ENCODE measurements at places on chromosomes 13 and 19.

DNA sequence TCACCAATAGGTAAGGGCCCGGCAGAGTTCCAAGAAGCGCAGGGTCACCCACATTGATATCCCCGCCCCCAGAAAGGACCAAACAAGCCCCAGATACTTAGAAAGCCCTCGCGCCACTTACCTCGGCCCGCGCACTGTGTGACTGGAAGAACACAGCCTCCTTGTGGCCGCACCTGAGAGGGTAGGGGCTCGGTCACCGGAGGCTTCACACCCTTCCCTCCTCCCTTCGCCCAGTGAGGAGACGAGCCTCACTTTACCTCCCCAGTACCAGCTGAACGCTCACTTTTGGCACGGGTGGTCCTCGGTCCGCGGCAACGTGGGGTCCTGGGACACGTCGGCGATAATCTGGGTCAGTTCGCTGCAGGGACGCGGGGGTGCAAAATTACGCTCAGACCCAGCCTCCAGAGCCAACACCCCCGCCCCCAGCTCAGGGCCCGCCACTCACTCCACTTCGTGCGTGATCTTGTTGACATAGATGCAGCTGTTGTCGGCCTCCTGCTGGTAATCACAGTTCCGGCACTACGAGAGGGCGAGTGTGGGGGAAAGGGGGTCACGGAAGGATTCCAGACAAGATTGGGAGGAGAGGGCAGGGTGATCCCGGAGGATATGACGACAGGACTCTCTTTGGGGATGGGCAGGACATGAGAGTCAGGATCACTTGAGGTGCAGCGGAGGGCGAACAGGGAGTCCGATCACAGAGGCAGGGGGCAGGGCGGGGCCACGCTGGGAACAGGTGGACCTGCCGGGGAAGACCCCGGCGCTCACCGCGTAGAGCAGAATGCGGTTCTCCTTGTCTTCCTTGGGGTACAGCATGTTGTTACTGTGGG is 568 bp downstream of the POLR2I start:
- no peak for DNase-seq

DNA sequence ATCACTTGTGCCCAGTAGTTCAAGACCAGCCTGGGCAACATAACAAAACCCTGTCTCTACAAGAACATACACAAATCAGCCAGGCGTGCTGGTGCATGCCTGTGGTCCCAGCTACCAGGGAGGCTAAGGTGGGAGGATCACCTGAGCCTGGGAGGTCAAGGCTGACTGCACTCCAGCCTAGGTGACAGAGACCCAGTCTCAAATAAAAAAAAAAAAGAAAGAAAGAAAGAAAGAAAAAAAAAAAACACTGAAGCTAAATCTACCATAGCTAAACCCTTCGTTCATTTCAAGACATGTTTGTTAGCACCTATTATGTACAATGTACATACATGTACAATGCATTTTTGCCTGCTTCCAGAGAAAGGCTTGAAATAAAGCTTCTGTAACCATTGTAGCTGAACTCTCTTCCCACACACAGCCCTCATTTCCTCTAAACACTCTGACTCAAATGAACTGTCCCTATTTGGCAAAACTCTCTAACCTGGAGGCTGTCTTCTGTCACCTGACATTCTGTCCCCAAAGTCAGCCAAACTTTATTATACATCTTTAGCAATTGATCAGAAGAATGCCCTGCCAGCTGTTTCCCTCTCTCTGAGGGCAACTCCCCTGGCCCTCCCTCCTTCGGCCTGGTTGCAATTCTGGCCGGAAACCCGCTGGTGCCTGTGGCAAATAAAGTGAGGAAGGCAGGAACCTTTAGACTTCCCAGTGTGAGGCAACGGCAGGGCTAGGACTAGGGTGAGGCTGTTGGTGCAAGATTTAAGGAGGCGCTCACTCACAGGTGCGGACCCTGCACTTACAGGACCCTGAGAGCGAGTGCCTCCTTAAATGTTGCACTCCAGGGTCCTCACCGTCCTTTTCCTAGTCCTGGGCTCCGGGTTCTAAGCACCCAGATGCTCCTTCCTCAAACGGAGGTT is 1.8 kb downstream of the ETHE1 start:
- DNase-seq: peak; percentile 47

- no peak for DNase-seq
These were observed 142.0 kb downstream of the DLEU7 start for GRCh38 chr13:50701469-50701868.

- DNase-seq: no peak
These were observed 11.4 kb upstream of the CRTC1 start for GRCh38 chr19:18672044-18672451.

DNA sequence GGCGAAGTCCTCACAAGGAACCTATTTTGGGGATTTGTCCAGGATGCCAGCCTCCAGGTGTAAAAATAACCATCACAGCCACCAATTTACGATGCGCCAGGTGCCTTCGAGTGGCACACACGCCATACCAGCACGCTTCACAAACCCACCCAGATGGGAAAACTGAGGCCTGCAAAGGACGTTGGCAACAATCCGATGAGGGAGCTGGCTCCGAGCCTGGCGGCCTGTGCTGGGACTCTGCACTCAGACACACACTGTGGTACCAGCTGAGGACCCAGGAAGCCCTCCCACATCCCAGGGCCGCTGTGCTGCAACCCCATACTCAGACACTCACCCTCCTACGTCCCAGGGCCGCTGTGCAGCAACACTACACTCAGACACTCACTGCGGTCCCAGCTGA is 65.0 kb upstream of the C13orf46 start:
- DNase-seq: no peak

GRCh38 chr19:29320086-29320485 is 107.1 kb upstream of the UQCRFS1 start:
- DNase-seq: no peak

- DNase-seq: no peak
These were observed 25.1 kb downstream of the SIPA1L3 start for GRCh38 chr19:37931881-37932655.

DNA sequence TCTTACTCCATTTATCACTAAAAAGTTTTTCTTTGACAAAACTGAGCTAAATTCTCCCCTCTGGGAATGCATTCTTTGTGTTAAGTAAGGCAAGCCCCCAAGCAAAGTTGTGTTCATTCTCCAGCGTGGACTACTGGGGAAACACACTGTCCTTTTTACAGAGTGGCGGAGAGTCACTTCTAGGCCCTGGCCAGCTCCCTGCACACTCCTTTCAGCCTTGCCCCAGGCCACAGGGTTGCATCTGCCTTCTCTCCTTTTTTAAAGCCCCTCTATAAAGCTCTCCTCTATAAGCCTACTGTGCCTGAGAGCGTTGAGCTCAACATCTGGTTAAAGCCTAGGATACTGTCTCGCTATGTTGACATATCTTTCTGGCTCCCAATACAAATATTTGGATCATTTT is 803.4 kb downstream of the PCDH17 start:
- DNase-seq: no peak

DNA sequence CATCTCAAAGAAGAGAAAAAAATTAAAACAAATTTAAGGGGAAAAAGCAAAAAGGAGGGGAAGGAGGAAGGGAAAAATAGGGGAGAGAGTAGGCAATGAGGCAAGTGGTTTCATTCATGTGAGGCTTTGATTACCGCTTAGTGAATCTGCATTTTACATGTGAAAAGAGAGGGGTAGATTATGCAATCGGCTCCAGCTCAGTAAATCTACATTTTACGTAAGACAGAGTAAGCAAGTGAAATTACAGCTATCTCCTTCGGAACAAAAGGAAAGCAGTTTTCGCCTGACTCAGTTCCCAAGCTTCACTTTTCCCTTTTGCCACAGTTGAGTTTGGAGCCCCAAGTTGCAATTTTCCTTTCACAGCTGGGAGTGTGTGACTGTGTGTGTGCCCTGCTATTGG is 16.0 kb upstream of the OLFM2 start:
- DNase-seq: no peak

Measured in naive thymus-derived CD4-positive, alpha-beta T cell (primary cell).